ENCODE measurements at places on chromosomes 16 and 17.
A peak's percentile ranks its signal among the peaks of the same experiment; 100 is the strongest.

- DNase-seq: no peak
Measured at GRCh38 chr17:44069974-44070454, 521 bp upstream of the G6PC3 start.

- no peak for DNase-seq
Measured at GRCh38 chr16:67822511-67822910, 15.8 kb downstream of the TSNAXIP1 start.

- no peak for DNase-seq
Measured at GRCh38 chr16:74837056-74837455, 62.4 kb upstream of the FA2H start.

DNA sequence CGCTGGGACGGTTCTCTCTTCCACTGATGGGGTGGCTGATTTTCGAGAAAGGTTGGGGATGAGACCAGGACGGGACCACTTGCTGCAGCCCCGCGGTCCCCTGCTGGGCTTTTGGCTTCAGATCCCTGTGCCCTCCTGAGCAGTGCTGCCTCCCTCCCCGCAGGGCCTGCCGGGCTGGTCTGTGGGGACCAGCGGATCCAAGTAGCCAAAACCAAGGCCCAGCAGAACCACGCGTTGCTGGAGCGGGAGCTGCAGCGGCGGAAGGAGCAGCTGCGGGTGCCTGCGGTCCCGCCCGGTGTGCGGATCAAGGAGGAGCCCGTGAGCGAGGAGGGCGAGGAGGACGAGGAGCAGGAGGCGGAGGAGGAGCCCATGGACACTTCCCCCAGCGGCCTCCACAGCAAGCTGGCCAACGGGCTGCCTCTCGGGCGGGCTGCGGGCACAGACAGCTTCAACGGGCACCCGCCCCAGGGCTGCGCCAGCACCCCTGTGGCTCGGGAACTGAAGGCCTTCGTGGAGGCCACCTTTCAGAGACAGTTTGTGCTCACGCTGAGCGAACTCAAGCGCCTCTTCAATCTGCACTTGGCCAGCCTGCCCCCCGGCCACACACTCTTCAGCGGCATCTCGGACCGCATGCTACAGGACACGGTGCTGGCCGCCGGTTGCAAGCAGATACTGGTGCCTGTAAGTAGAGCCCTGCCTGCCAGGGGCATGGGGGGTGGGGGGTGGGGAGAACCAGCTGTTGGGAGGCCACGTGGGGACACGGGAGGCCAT, 28.6 kb downstream of the POLR3E start:
- no peak for DNase-seq

- no peak for DNase-seq
Measured at GRCh38 chr17:49216953-49217650, 6.6 kb downstream of the ABI3 start.

GRCh38 chr17:27506348-27507218, 50.3 kb downstream of the KSR1 start:
- DNase-seq: no peak

- DNase-seq: no peak
Measured at GRCh38 chr16:84749815-84750214, 50.0 kb downstream of the USP10 start.

DNA sequence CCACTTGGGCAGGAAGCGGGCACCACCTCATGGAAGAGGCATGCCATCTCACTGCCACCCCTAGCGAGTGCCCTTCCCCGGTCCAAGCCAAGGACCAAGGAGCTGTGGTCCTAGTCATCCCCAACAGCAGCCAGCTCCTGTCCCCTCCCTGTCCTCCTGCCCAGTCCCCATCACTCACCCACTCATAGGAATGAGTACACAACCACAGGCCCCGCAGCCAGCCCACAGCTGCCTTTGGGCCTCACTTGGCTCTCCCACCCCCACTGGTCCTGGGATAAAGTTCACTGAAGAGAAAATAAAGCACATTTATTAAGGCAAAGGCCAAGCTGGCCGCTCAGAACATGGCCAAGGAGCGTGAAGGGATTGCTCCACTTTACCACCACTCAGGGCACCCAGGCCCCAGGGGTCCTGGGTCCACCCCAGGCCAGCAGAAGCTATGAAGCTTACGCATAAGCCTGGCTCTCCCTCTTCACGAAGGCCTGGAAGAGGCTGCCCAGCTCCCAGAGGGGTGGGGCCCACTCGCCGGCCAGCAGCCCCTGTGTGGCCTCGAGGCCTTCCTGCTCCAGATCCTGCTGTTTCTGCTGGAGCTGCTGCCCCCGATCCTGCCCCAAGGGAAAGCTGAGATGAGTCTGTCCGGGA, 3.6 kb downstream of the SCRN2 start:
- DNase-seq: no peak

DNA sequence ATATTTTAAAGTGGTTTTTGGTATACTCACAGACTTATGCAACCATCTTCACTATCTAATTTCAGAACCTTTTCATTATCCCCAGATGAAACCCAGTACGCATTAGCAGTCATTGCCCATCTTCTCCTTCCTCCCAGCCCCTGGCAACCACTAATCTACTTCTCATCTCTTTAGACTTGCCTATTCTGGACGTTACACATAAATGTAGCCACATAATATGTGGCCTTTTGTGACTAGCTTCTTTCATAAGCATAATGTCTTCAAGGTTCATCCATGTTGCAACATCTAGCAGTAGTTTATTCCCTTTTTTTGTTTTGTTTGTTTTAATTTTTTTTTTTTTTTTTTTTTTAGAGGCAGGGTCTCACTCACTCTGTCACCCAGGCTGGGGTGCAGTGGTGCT, 28.5 kb upstream of the C17orf107 start:
- no peak for DNase-seq

DNA sequence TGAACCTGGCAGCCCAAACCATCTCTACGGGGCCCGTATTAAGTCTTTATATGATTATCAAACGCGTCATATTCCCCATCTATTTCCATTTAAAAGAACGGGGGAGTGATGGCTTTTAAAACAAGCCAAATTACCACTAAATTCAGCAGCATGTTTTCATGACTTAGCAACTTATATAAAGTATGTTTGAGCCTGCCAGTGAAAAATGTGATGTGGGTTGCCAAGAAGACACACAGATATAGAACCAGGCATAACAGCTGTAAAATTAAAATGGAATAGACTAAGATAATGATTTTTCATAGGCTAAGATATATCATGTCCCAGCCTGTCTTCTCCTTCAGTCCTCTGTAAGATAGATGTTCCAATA, 44.8 kb upstream of the HSBP1 start:
- DNase-seq: no peak

GRCh38 chr17:30000001-30000754, 58.7 kb downstream of the EFCAB5 start:
- DNase-seq: no peak

- DNase-seq: no peak
Measured at GRCh38 chr17:58527949-58528348, 13.5 kb upstream of the MTMR4 start.

DNA sequence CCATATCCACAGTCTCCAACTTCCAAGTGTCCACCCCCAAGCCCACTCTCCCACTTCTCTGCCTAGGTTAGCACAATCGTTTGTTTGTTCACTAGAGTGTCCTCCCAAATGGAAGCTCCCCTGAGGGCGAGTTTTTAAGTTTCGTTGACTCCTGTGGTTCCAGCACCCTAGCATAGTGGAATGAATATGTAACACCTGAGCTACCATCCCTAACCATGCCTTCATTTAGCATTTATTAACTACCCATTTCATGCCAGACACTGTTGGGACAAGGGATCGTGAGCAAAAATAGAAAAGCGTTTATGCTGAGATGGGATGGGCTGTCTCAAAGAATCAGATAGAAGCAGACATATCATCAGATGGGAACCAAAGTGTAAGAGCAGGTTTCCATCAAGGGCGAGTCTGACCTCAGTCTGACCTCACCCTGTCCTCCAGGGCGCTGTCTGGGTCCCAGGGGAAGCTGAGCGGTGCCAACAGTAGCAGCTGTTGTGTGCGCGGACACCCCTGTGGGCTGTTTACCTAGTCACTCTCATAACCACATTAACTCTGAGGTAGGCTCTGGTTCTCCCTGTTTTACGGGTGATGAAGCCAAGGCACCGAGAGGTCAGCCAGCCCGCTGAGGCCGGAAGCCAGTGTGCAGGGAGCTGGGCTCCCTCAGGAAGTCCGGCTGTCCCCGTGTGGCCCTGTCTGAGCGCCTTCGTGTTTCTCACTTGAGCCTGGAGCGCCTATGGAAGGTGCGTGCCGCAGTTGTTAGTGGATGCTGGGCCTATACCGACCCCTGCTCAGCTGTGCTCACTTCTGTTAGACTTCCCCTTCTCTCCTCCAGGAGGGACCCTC, 6.2 kb downstream of the CNP start:
- DNase-seq: no peak

- DNase-seq: no peak
Measured at GRCh38 chr17:30137158-30137557, 20.5 kb downstream of the NSRP1 start.

GRCh38 chr16:6018848-6019489, 921.4 kb upstream of the EEF2KMT start:
- DNase-seq: no peak

DNA sequence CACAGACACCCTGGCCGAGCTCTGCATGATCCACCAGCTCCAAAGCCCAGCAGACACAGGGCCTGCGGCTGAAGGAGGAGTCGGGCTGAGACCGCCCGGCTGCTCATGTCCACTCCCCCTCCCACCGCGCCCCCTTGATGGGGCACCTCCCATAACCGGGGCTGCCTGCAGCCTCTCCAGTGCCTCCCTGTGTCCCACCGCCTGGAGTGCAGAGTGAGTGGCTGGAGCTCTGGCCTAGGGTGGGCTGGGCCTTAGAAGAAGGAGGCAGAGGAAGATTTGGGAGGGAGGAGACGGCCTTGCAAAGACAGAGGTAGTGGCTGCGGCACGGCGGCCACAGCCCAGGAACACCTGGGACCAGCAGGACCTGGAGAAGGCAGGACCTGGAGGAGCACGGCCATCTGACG, 4.0 kb downstream of the CBFA2T3 start:
- DNase-seq: no peak

GRCh38 chr17:83050651-83051395, 28.6 kb upstream of the METRNL start:
- no peak for DNase-seq

- DNase-seq: no peak
Measured at GRCh38 chr17:78684026-78684425, 98.0 kb downstream of the CYTH1 start.

DNA sequence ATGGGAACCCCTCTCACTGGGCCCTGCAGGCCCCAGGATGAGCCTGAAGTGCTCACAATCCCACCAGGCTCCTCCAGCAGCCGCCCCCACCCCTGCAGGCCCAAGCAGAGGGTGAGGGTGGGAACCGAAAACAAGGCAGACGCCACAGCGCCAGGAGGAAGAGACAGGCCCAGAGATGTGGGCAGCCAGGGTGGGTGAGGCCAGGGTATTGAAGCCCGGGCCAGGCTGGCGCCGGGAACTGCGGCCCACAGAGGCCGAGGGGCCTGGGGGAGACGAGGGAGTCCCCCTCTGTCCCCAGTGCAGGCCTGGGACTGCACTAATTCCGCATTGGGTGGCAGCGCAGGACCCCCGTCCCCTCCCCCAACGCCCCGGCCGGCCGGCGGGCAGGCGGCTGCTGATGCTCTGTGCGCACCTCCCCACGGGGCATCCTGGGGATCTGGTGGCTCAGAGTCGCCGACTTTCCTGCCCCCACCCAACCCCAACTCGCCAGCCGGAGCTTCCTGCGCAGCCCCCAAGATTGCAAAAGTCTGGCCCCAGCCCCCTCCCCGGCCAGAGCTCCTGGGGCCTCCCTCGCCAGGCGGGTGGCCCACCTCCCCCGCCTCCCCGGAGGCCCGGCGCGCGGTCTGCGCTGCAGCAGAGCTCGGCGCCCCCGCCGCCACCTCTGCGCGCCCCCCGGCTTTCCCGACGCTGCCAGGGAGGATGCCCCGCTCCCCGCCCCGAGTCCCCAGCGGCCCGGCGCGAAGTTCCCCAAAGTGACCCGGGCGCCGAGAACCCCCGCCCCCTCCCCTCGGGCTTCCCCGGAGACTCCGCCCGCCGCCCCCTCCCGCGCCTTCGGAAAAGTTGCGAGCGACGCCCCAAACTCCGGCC, 107.8 kb downstream of the ENGASE start:
- no peak for DNase-seq

- no peak for DNase-seq
Measured at GRCh38 chr17:263271-263670, 81.8 kb upstream of the DOC2B start.

DNA sequence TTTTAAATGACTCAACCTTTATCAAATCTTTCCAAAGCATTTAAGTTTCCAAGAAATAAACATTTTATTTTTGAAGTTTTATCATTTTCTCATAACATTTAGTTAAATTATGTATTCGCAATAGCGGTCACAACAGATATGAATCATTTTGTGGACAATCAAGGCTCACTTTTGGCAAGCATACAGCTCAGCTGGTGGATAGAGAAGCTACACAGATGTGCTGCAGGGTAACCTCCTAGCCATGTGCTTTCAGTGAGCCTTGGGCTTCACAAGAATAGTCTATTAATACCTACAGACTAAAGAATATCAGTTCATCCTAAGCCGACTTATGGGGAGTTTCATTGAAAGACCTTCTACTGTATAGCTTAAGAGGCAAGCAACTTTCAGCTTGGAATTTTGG, 144.8 kb downstream of the MRTFB start:
- DNase-seq: no peak

GRCh38 chr16:87895641-87896141, 26.4 kb upstream of the SLC7A5 start:
- peak; percentile 80 for DNase-seq

DNA sequence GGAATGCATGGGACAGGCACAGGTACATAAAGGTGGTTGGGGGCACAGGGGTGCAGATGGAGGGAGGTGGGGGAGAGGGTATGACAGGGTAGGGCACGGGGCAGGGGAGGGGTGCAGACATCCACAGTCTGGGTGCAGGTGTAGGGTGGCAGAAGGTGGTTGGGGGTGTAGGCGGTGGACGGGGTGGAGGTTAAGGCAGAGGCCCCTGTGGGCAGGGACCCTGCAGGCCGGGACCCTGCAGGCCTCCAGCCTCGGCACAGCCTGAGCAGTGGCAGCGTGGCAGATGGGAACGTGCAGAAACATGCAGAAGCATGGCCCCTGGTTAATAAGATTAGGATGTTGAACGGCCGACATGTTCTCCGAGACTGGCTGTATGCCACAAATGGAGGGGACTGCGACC, 115.2 kb downstream of the RBFOX3 start:
- DNase-seq: no peak

GRCh38 chr17:75820094-75821080, 23.8 kb downstream of the UNC13D start:
- DNase-seq: no peak

GRCh38 chr16:81928975-81929374, 82.3 kb downstream of the SDR42E1 start:
- DNase-seq: no peak

GRCh38 chr17:50139950-50140885, 10.3 kb upstream of the SAMD14 start:
- peak; percentile 81 for DNase-seq

GRCh38 chr16:5508371-5508770, 410.8 kb upstream of the EEF2KMT start:
- no peak for DNase-seq
